ENCODE measurements at places on chromosomes 3 and 15.
A peak's percentile ranks its signal among the peaks of the same experiment; 100 is the strongest.

DNA sequence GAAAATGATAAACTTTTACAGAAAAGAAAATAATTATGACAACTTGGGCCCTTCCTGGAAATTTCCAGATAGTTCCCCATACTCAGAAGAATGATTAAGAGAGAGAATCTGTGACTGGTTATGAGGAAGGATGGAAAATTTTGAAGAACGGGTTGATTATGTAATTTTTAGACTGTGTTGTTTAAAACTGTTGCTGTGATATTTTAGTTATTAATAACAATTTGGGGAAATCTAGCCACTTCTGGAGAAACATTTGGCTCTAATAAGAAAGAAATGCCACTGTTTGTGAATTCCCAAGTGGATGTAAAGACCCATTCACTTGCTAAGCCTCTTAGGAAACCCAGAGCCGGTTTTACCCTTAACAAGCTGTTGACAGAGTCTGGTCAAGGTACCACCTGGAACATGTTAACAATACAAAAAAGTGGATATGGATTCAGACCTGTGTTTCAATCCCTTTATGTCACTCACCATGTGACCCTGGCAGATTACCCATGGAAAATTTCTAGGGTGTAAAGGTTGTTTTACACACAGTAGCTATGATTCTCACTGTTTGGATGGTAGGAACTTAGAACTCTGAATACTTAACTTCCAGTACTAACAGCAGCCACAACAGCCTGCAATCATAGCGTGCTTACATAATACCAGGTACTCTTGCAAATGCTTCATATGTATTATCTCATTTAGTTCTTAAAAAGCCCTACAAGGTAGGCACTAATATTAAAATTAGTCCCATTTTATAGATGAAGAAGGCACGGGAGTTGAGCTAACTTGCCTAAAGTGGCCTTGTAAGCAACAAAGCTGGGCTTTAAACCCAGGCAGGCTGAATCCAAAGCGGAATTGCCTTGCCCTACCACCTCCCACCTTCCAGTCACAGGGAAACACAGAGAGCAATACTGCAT lies 32.0 kb downstream of the ZBTB38 start:
- DNase-seq: no peak
- no peak overlapping the region for H3K4me3 ChIP-seq
- H3K27ac ChIP-seq: peak overlapping the region; percentile 99

GRCh38 chr15:99980752-99981151 lies 247.5 kb upstream of the LYSMD4 start:
- H3K36me3 ChIP-seq: no peaks in the 10 kb centered on the region
- DNase-seq: no peak
- H3K27me3 ChIP-seq: no peaks in the 10 kb centered on the region
- H3K27ac ChIP-seq: no peak overlapping the region

DNA sequence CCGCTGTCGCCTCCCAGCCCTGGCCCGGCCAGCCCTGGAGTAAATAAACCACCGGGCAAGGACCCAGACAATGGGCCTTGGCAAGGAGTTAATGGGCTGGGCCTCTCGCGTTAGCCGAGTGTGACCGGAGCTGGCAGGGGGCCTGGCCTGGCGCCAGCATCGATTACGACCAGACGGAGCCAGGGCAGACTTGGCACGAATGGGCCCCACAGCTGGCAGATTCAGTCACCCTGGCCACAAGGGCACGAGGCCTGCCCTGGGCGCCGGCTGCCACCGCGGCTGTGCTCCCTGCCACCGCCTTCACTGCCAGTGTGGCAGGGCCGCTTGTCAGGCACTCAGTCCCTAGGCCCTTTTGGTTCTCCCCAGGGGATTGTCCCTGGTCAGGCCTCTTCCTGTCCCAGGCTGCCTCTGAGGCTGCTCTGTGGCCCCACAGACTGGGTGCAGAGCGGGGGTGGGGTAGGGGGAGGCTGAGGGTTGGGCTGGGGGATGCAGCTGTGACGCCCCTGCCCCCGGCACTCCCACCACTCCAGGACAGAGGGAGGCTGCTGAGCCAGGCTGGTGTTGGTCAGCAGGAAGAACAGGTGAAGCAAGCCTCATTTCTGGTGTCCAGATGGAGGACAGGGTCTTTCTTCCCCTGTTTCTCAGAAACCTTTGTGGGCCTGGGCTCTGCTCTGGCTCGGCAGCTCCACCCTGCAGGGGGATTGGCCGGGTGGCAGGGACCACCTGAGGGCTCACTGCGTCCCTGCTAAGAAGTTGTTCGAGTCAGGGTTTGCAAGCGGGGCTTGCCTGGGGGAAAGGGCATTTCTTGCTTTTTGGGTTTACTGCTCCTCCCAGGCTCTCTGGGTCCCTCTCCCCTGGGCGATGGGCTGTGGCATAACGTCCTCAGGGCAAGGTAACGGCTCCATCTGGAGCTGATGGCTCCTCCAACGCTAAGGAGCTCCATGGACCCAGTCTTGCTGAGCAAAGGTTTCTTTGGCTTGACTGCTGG lies 30.5 kb upstream of the SRP14 start:
- peak; percentile 92 for DNase-seq
- no peak overlapping the region for H3K4me3 ChIP-seq
- H3K27me3 ChIP-seq: no peaks in the 10 kb centered on the region
- peak overlapping the region; percentile 85 for H3K27ac ChIP-seq
- H3K36me3 ChIP-seq: peaks cover 6% of the 10 kb centered on the region

- no peak overlapping the region for H3K4me3 ChIP-seq
- no peaks in the 10 kb centered on the region for H3K27me3 ChIP-seq
- no peaks in the 10 kb centered on the region for H3K36me3 ChIP-seq
- no peak overlapping the region for H3K27ac ChIP-seq
These were observed 226.0 kb upstream of the GOLGA6L4 start for GRCh38 chr15:84009616-84010015.

DNA sequence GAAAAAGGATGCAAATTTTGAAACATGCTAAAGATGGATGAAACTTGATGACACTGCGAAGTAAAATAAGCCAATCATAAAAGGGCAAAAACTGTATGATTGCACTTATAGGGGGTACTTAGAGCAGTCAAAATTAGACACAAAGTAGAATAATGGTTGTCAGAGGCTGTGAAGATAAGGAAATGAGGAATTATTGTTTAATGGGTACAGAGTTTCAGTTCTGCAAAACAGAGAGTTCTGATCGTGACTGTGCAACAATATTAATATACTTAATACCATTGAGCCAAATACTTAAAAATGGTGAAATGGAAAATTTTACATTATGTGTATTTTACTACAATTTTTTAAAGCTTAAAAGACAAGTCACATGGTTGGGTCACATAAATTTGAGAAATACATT lies 35.1 kb downstream of the UBE3A start:
- H3K4me3 ChIP-seq: no peak overlapping the region
- no peak overlapping the region for H3K27ac ChIP-seq
- no peak for DNase-seq

DNA sequence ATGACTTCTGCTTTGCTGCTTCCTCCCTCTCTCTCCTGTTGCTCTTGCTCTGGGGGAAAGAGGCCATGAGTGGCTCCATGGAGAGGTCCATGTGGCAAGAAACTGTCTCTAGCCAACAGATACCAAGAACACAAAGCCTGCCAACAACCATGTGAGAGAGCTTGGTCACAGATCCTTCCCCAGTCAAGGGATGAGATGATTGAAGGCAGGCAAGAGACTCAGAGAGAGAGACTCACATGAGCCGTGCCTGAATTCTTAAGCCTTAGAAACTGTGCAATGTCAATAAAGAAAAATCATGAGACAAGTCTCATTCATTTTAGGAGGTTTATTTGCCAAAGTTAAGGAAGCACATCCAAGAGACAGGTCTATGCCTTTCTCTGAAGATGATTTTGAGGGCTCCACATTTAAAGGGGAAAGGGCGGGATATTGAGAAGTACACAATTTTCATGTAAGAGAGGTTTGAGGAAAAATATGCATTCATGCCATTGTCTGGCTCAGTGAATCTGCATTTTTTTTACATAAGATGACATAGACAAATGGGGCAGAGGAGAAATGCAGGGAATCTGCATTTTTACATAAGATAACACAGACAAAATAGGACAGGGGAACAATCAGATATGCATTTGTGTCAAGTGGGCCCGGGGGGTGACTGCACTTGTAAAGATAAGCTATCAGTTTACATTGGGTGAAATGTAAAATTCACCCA lies 59.5 kb upstream of the SUCLG2 start:
- H3K27ac ChIP-seq: no peak overlapping the region
- no peaks in the 10 kb centered on the region for H3K27me3 ChIP-seq
- H3K36me3 ChIP-seq: no peaks in the 10 kb centered on the region
- DNase-seq: no peak

- DNase-seq: no peak
- no peaks in the 10 kb centered on the region for H3K27me3 ChIP-seq
- no peaks in the 10 kb centered on the region for H3K36me3 ChIP-seq
- H3K4me3 ChIP-seq: no peak overlapping the region
- no peaks in the 10 kb centered on the region for H3K4me1 ChIP-seq
These were observed 38.8 kb upstream of the ARL14 start for GRCh38 chr3:160638184-160638583.

DNA sequence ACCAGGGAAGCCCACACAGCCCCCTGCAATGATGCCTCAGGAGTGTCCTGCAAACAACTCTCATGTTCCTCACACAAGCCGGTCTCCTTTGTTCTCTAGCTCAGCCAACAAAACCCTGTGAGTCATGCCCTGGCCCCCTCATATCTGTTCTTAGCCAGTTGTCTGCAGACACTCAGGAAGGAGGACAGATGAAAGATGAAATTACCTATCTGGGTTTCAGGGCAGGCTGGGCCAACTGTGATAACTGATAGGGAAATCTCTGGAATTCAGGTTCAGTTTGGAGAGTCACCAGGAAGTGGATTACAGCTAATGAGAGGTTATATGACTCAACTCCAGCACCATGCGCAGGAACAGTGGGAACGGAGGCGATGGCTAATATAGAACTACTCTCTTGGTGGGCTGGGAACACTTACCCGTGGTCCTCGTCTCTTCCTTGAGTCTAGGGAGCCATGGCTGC lies 352.0 kb upstream of the ADAMTS9 start:
- DNase-seq: no peak
- H3K36me3 ChIP-seq: no peaks in the 10 kb centered on the region
- H3K27ac ChIP-seq: no peak overlapping the region
- no peaks in the 10 kb centered on the region for H3K4me1 ChIP-seq
- no peak overlapping the region for H3K4me3 ChIP-seq

- H3K27ac ChIP-seq: no peak overlapping the region
- H3K27me3 ChIP-seq: no peaks in the 10 kb centered on the region
- H3K36me3 ChIP-seq: peaks cover 6% of the 10 kb centered on the region
- peaks cover 70% of the 10 kb centered on the region for H3K4me1 ChIP-seq
- no peak for DNase-seq
These were observed 7.8 kb downstream of the SCAMP2 start for GRCh38 chr15:74865316-74865715.

- no peaks in the 10 kb centered on the region for H3K36me3 ChIP-seq
- no peak overlapping the region for H3K4me3 ChIP-seq
- DNase-seq: no peak
- H3K4me1 ChIP-seq: no peaks in the 10 kb centered on the region
- no peak overlapping the region for H3K27ac ChIP-seq
- H3K27me3 ChIP-seq: no peaks in the 10 kb centered on the region
These were observed 256.3 kb downstream of the CPNE4 start for GRCh38 chr3:131778526-131778925.

DNA sequence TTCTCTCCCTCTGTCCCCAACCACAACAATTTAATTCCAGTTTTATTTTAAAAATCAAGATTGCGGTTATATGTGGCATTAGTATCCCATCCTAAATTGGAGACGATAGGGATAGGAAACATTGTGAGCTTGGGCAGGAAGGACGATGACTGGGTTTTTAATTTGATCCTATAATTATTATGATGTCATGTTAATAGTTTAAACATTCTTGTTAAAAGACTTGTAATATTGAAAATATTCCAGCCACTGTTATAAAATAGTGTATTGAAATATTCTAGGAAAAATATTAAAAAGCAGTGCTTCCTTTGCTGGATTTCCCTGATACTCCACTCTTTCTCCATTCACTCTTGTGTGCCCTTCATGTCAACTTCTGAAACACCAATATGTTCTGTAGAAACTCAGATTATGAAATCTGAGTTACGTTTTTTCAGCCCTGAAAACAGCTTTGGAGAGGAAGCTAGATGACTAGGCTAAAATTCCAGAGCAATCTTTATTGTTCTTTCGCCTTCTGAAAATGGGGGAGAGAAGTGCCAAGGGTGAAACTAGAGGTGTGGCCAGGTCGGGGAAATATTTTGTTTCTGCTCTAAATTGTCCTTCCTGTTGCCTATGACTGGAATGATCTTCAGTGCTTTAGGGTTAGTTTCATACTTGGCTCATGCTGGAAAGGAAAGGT lies 46.1 kb upstream of the MAP3K13 start:
- peaks cover 4% of the 10 kb centered on the region for H3K4me1 ChIP-seq
- peak overlapping the region; percentile 39 for H3K27ac ChIP-seq
- H3K4me3 ChIP-seq: no peak overlapping the region
- no peak for DNase-seq
- H3K27me3 ChIP-seq: no peaks in the 10 kb centered on the region
- no peaks in the 10 kb centered on the region for H3K36me3 ChIP-seq

GRCh38 chr15:93527374-93528050 lies 438.5 kb upstream of the RGMA start:
- H3K4me1 ChIP-seq: no peaks in the 10 kb centered on the region
- H3K4me3 ChIP-seq: no peak overlapping the region
- no peak for DNase-seq
- no peaks in the 10 kb centered on the region for H3K36me3 ChIP-seq

- H3K36me3 ChIP-seq: no peaks in the 10 kb centered on the region
- no peaks in the 10 kb centered on the region for H3K4me1 ChIP-seq
- H3K27me3 ChIP-seq: no peaks in the 10 kb centered on the region
- no peak overlapping the region for H3K4me3 ChIP-seq
These were observed 21.3 kb upstream of the SCN10A start for GRCh38 chr3:38837358-38837757.

- no peaks in the 10 kb centered on the region for H3K4me1 ChIP-seq
- H3K27ac ChIP-seq: no peak overlapping the region
- peaks cover 63% of the 10 kb centered on the region for H3K36me3 ChIP-seq
These were observed 5.5 kb upstream of the GP5 start for GRCh38 chr3:194404365-194405140.

GRCh38 chr15:70410371-70410985 lies 312.8 kb upstream of the TLE3 start:
- no peak overlapping the region for H3K27ac ChIP-seq
- no peak overlapping the region for H3K4me3 ChIP-seq
- no peaks in the 10 kb centered on the region for H3K27me3 ChIP-seq
- DNase-seq: no peak
- H3K36me3 ChIP-seq: no peaks in the 10 kb centered on the region
- H3K4me1 ChIP-seq: no peaks in the 10 kb centered on the region
